ENCODE measurements at places on chromosomes 13 and 19.

GRCh38 chr13:48411841-48412531, 927 bp downstream of the LPAR6 start:
- DNase-seq, result no peak

GRCh38 chr13:24108615-24108965, 51.9 kb upstream of the SPATA13 start:
- DNase-seq, result no peak

DNA sequence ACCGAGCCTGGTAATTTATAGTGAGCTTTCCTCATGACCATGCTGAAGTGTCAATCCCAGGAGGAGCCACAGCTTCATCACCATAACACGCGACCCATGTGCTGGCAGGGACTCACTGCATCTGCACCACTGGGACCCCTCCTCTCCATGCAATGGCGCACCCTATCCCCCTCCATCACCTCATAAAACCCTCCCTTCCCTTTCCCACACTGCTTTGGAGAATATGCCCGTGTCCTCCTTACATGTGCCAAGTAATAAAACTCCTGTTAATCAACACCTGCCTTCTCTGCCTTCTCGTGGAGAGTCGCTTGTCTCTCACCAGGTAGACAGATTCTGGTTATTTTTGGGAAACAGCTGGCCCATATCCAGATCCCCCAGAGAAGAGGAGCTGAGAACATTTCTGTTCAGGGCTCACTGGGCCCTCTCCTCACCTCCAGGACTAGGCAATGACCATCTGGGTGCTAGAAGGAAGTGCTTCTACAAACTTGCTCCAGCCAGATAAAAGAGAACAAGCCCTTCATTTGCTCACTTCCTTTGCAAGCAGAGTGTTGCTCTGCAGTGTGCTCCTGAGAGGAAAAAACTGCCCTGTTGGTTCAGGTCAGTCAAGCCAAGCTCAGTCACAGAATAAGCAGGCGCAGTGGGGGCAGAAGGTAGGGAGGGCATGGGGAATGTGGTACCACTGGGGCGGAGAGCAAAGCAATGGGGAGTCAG, 894.3 kb downstream of the UQCRFS1 start:
- no peak for DNase-seq

DNA sequence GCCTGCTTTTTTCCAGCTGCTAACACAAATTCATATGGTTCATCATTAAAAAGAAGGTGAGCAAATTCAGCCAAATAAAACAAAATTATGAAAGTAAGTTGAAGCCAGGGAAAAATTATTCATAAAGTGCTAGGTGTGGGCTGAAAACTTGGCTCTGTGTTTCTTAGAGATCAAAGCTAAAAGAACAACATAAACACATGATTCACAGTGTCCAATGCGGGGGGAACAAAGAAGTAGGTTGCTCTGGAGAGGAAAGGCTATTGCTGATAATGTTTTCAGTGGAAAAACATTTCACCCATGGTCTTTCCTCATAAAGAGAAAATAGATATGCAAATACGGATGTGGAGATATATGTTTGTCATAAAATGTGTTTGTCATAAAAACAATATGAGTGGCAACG, 1691.5 kb upstream of the SLC10A2 start:
- DNase-seq, result no peak

GRCh38 chr13:44989941-44990340, 603 bp downstream of the GPALPP1 start:
- no peak for DNase-seq

- peak; percentile 77 for DNase-seq
Measured at GRCh38 chr13:19959141-19959830, 759 bp downstream of the ZMYM2 start.
